ENCODE measurements at places on chromosomes 6 and 20.

DNA sequence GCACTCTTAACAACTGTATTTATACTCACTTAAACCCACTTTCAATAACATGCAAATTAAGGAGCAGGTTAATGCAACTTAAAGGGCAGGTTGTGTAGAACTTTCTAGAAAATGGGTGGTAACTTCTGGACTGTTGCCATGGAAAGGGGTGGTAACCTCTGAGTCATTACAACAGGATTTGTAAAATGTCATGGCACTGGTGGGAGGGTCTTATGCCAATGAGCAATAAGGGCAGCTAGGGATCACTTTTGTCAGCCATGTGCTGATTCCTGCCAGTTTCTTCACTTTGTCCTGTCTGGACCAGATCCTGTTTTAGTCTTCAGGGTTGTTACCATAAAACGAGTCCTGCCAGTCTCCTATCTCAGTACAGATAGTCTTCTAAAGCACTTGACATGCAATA is 560.5 kb upstream of the PTCHD4 start:
- DNase-seq = no peak

DNA sequence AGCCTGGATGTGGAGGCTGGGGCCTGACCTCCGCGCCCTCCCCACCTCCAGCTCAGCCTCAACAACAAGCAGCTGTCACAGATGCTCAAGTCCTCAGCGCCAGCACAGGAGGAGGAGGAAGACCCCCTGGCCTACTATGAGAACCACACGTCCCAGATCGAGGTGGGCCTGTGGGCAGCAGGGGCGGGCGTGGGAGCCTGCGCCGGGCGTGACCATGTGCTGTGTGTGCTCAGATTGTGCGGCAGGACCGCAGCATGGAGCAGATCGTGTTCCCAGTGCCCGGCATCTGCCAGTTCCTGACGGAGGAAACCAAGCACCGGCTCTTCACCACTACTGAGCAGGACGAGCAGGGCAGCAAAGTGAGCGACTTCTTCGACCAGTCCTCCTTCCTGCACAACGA is 23.5 kb downstream of the UQCC2 start:
- no peak for DNase-seq

DNA sequence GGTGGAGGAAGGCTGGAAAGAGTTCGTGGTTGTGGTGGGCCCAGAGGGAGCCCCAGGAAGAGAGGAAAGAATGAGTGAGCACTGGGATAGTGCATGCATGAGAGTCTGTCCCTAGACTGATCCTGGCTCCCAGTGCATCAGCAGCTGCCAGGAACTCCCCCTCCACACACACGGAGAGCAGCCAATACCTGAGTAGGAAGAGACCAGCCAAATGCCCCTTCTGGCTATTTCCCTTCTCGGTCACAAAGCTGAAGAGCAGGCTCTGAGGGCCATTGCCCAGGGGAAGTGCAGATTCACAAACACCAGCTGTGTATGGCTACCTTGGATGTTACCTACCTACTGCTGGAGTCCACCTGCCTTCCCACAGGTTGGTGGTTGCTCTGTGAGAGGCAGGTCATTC is 45.1 kb downstream of the GABRR2 start:
- no peak for DNase-seq

- no peak for DNase-seq
Observed at GRCh38 chr20:55052459-55052858, 577.1 kb downstream of the DOK5 start.

GRCh38 chr20:17882065-17882833 is 86.3 kb downstream of the SNX5 start:
- no peak for DNase-seq

DNA sequence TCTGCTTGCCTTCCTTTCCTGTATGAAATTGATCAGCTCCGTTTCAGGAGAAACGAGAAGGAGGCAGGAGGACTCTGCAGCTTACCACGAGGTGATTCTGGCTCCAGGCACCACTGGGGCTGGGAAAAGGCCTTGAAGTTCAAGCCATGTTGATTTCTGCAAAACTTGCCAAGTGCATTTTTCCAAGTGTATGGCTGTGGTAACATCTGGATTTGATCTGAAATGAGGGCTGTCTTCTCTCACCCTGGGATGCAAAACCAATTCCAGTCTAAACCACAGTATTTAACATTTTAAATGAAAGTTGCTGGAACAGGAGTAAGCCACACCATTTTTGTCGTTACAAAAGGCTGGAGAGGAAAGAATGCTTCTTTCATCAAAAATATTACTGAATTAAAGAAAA is 36.1 kb upstream of the FAM210B start:
- no peak for DNase-seq

GRCh38 chr6:159446340-159446739 is 246.7 kb downstream of the SOD2 start:
- no peak for DNase-seq

DNA sequence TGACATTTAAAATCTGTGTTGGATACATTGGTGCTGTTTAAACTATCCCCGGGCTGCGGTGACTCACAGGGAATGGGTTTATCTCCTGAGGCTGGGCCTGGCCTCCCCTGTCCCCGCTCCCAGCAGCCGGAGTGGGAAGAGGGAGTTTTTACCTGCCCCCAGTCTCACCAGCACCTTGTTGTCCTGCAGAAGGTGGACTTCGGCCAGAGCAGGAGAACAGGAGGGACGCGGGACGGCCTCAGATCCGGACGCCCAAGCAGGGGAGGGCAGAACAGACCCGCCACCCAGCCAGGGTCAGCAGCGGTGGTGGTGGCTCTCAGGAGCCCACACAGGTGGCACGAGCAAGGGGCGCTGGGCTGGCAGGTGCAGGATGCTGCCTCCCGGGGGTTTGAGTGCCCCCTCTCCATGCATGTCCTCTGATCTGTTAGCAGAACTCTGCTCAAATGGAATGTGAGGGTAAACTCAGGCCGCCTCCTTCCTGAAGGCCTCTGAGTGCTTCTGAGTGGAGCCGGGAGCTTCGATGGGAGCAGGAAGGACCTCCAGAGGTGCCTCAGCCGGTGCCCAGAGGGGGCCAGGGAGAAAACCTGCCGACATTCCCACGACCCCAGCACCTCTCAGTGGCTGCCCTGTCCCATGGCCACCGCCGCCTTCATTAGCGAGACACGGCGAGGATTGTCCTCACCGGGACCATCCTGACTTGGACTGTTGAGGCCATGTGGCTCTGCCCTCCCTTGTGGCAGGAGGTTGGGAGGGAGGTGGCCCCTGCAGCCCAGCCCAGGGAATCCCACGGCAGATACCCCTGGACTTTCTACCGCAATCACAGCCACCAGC is 43.4 kb upstream of the MRGBP start:
- no peak for DNase-seq

DNA sequence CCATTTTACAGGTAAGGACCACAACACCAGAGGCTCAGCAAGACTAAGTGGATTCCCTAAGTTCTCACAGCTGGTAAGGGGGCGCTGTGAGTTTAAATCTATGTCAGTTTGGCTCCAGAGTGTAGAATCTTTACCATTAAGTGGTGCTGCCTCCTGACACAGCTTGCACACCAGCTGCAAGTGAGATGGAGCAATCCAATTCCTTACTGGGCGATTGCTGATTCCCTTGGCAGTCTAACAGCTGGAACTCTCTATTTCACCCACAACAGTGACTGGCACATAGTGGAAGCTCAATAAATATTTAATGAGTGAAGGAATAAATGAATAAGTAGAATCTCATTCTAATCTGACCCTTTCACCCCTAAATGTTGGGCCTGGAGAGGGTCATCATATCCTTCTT is 176.7 kb downstream of the CLIC5 start:
- peak; percentile 8 for DNase-seq

DNA sequence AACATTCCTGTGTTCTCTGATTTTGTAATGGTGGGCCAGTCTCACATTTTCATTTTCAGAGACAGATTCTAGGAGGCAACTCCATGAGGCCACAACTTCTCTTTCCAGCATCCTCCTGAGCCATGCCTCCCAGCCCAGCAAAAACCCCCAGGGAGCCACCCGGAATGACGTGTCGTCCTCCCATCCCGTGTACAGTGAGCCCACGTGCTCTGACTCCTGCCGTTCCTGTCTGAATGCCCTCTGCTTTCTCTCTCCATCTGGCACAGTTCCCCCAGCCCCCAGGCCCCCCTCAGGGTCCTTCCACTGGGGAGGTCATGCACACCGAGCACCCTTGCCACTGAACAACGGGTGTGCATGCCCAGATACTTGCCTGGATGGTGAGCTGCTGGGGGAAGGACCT is 38.0 kb downstream of the C20orf203 start:
- DNase-seq = no peak

DNA sequence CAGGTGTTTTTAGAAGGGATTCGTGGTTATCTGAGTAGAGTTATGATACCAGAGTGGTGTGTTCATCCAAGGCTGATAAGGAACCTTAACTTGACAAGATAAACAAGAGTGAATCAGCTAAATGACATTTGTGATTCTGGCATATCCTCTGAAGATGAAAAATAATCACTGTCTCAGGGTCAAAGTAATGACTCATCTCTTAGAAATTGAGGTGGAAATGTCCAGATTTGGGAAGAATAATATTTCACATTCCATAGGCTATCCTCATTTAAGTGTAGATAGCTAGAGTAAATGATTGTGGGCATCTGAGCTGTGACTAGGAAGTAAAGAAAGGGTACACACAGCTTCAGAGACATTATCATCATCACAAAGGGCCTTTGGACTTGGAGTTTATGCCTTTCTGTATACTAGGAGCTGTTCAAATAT is 255.7 kb downstream of the GJA1 start:
- DNase-seq = no peak

- DNase-seq = no peak
Observed at GRCh38 chr20:57665589-57665971, 44.2 kb downstream of the PMEPA1 start.

DNA sequence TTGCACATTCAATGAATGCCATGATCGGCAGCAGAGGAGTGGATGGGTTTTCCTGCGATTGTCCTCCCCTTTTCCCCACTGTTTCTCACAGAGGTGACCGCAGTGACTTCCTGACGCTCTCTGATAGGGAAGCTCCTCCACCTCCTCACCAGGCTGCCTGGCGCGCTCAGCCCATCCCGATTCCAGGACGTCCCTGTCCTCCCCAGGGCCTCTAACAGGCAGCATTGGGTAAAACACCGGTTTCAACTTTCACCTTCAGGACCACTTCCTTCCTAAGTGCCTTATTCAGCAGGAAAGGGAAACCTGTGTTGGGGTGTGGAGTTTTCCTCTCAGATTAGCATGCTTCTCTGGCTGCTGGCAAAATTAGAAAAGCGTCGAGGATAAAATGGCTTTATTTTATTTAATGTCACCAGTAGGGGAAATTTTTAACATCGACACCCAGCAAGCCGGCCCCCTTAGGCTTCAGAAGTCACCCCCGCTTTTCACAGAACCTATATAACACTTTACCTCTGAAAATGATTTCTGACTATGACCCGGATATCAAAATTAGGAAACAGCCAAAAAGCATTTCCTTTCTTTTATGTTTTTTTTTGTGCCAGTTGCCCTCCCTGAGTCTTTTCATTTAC is 570.4 kb upstream of the GJE1 start:
- DNase-seq = no peak

DNA sequence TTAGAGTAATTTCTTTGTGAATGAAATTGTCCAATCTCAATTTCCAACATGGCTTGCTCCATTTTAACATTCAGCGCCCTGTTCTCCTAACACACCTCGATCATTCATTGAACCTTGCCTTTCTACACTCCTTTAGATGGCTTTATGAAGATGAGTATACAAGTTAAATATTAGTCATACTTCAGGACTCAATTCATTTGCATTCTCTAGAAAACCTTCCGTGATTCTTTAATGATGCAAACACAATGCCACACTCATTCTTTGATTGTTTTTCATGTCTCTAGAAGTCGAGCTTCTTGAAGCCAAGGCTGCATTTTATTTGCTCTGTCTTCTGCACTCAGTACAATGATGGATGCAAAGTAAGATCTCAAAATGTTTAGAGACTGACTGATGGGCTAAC is 641.2 kb downstream of the DOK5 start:
- DNase-seq = no peak

DNA sequence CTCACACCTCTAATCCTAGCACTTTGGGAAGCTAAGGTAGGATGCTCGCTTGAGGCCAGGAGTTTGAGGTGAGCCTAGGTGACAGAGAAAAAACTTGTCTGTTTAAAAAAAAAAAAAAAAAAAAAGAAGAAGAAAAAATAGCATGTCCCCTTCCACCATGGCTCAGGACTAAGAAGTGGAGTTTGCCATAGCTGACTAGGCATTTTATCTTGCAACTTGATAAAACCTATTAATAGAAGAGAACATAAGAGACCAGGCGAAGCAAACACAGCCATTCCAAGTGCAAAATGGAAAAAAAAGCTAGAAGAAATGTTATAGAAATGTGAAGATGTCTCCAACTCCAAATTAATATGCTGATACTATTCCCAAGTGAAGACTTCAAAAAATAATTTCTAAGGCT is 277.5 kb downstream of the MEI4 start:
- no peak for DNase-seq

- no peak for DNase-seq
Observed at GRCh38 chr6:138371720-138372119, 6.0 kb upstream of the SMIM28 start.

DNA sequence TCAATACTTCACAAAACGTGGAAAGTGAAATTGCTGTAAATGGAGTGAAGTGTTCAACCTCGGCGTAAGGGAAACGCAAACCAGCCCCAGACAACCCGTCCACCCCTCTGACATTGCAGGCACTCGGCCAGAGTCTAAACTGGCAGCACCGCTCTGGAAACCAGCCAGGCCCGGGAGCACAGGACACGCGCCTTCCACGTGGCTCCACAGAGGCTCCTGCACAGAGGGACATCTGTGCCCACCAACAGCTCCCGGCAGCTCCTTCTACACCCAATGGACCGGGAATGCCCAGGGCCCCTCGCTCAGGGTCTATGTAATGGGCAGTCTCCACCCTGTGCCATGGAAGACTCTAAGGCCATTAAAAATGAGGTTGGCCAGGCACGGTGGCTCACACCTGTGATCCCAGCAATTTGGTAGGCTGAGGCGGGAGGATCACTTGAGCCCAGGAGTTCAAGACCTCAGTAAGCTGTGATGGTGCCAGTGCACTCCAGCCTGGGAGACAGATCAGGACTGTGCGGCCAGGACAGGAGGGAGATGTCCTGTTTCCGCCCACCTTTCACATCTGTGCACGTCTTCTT is 3.4 kb upstream of the HELZ2 start:
- no peak for DNase-seq

GRCh38 chr20:10504994-10505730 is 70.1 kb downstream of the SLX4IP start:
- DNase-seq = no peak

DNA sequence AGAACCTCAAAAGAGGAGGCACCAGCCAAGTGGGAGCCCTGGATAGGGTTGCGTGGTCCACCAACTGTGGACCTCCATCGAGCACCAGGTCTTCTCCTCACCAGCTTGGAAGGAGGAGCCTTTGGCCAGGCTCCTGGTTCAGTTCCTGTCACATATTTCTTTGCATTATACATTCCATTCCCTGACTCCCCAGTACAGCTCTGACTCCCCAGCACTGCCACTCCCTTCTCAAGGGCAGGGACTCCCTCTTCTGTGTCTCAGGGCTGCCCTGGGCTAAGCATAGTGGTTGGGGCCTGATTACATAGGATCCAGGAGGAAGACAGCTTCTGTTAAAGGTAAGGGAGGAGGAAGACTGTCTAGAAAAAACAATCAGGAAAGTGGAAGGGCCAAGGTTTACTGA is 91.1 kb downstream of the MRPL14 start:
- no peak for DNase-seq
